ENCODE measurements at places on chromosomes 11 and 22.
A peak's percentile ranks its signal among the peaks of the same experiment; 100 is the strongest.

DNA sequence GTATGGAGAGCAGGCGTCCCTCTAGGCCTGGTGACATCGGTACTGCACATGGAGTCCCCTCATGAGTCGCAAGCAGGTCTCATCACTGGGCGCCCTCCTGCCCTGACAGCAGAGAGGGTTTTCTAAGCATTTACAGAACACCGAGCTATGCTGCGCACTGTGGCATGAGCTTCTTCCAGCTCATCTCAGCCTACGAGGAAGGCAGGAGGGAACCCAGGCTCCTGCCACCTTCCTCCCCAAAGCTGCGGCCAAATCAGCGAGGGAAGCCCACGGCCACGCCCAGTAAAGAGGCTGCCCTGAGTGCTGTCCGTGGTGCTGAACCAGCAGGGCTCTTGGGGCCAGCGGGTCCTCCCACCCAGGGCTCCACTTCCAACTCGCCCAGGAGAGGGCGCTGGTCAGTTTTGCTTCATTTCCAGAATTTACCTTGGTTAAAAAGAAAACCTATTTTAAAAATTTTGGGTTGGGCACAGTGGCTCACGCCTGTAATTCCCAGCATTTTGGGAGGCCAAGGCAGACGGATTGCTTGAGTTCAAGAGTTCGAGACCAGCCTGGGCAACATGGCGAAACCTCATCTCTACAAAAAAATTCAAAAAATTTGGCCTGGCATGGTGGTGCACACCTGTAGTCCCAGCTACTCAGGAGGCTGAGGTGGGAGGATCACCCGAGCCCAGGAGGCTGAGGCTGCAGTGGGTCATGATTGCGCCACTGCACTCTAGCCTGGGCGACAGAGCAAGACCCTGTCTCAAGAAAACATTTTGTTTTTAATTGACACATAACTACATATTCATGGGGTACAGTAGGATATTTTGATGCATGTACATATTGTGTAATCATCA is 34.2 kb downstream of the PHF21B start:
- DNase-seq, result peak; percentile 9

- no peak for DNase-seq
These were observed 54.3 kb downstream of the IGSF9B start for GRCh38 chr11:133902506-133902905.

DNA sequence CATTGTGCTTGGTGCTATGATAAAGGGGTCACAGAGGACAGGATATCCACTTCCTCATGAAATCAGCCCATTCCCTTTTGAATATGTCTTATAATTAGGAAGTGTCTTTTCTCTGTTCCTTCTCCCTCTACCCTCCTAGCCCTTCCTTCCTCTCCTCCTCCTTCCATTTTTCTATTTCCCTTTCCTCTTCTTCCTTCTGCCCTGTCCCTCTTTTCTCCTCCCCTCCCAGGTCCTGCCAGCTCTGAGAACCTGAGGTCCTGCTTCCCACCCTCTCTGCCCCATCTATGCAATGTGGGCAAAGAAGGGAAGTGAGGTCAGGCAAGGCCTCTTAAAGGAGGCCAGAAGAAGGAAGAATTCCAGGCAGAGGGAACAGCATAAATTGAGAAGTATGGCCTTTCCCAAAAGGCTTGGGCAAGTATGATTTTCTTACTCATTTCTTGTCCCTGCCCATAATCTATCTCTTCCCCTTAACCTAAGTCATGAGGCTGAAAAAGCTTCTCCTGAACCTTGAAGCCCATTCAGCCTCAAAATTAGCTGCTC is 7.7 kb upstream of the UBASH3B start:
- no peak for DNase-seq

DNA sequence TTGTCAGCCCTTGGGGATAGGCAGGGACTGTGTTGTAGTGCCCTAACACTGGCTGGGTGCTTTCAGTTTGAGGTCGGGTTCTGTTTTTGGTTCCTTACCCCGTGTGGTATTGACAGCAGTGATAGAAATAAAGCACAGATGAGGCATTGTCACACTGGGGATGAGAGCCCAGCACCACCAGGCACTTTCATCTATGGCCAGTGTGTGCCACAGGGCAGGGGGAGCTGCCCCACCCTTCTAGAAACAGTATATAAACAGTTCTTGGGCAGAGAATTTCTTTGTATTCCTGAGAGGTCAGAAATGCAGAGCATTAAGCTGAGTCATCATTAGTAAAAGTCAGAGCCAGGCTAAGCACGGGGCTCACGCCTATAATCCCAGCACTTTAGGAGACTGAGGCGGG is 23.1 kb upstream of the CDC42EP2 start:
- DNase-seq, result no peak

DNA sequence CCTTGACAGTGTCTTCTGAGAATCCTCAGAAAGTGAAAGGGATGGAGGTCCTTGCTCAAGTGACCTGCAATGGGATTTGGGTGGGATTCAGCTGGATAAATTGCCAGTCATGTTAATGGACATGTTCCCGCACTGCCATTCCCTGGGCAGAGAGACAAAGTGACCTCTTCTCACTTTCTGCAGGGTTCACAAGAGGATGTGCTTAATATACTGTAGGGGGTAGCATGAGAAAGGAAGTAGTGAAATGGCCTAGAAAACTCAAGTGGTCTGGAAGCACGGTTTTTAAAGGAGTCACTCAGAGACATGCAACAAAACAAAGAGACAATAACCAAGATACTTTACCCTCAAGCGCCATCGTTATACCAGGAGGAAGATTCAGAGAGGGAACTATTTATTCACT is 70.2 kb downstream of the NELL1 start:
- DNase-seq, result no peak

- DNase-seq, result no peak
These were observed 27.3 kb downstream of the HSPA8 start for GRCh38 chr11:123034597-123034996.

DNA sequence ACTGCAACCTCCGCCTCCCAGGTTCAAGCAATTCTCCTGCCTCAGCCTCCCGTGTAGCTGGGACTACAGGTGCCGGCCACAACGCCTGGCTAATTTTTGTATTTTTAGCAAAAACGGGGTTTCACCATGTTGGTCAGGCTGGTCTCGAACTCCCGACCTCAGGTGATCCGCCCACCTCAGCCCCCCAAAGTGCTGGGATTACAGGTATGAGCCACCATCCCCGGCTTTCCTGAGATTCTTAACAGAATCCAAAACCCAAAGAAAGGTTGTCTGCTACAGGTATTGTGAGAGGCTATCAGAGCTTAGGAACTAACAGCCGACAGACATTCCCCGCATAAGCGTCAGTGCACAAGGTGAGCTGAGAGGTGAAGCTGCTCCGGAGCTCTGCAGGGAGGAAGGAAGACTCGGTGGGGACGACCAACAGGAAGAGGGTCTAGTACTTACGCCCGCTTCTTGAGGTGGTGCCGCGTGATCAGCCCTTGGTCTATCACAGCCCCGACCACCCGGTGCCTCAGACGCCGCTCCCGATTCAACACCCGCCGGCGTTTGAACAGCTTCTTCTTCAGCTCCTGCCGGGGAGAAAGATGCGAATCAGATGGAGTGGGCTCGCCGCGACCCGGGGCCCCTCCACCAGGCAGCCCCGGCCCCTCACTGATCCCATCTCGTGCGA is 470 bp downstream of the C11orf98 start:
- DNase-seq, result no peak

DNA sequence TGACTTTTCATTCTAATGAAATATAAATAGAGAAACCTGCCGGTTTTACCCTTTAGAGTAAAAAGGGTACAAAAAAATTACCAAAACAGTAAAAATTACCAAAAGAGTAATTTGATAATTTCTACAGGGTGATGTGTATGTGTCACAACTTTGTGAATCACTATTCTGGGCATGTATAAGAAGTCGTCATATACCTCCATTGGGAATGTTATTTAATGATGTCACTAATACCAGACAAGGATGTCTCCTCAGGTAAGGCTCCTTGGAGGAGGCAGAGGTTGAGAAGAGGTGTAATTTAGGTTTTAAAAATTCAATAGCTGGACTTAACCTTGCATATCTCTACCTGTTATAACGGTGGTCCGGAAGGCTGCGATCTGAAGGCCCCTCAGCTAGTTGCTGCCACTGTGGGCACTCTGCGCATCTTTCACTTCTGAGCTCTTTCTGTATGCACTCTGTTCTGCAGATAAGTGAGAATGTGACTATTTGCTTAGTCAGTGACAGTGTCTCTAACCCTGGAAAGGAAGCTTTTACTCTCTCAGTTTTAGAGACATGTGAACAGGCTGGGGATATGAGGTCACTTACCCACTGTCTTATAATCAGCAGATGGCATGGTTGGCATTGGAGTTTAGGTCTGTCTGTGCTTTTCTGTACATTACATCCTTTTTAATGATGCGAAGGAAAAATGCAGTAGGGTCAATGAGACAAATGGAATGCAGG is 987 bp upstream of the NCR3LG1 start:
- no peak for DNase-seq

GRCh38 chr22:32584650-32585049 is 110.0 kb downstream of the FBXO7 start:
- no peak for DNase-seq

- DNase-seq, result no peak
These were observed 54.9 kb downstream of the P4HA3 start for GRCh38 chr11:74256378-74257133.

DNA sequence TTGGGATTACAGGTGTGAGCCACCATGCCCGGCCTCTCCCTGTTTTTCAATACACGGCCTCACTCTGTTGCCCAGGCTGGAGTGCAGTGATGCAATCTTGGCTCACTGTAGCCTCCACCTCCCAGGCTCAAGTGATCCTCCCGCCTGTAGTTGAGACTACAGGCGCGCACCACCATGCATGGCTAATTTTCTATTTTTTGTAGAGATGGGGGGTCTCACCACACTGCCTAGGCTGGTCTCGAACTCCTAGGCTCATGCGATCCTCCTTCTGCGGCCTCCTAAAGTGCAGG is 11.5 kb downstream of the GATD1 start:
- no peak for DNase-seq

- DNase-seq, result no peak
These were observed 38.5 kb downstream of the TIMP3 start for GRCh38 chr22:32839831-32840584.

DNA sequence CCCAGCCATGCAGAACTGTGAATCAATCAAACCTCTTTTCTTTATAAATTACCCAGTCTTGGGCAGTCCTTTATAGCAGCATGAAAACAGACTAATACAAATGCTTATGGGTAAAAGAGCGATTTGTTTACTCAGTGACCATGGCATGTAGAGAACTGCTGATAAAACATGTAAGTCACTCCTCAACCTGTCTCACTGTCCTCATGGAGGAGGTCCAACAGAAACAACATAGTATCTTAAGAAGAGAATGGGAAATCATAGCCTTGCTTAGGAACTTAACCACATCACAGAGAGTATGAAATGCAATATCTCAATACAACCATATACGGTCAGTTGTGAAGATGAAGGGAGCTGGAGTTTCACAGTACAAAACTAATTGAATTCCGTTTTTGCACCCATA is 1734.0 kb upstream of the RAG2 start:
- no peak for DNase-seq

GRCh38 chr11:19444231-19444630 is 203.5 kb upstream of the E2F8 start:
- no peak for DNase-seq

DNA sequence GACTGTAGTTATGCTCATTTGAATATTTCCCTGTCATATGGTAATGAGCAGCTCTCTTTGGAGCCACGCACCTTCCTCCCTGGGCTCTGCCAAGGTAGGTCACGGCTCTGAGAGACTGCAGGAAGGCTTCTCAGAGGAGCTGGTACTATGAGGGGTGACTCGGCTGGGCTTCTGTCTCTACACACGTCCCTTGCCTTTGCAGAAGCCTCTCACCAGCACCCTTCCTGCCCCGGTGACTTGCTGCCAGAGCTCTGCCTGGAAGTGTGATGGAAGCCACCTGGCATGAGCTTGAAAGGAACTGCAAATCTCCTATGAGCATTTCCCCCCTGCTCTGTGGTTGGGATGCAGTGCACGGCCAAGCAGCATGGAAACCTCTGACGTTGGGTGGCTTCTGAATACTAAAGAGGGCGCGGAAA is 74.2 kb downstream of the KIRREL3 start:
- DNase-seq, result no peak

DNA sequence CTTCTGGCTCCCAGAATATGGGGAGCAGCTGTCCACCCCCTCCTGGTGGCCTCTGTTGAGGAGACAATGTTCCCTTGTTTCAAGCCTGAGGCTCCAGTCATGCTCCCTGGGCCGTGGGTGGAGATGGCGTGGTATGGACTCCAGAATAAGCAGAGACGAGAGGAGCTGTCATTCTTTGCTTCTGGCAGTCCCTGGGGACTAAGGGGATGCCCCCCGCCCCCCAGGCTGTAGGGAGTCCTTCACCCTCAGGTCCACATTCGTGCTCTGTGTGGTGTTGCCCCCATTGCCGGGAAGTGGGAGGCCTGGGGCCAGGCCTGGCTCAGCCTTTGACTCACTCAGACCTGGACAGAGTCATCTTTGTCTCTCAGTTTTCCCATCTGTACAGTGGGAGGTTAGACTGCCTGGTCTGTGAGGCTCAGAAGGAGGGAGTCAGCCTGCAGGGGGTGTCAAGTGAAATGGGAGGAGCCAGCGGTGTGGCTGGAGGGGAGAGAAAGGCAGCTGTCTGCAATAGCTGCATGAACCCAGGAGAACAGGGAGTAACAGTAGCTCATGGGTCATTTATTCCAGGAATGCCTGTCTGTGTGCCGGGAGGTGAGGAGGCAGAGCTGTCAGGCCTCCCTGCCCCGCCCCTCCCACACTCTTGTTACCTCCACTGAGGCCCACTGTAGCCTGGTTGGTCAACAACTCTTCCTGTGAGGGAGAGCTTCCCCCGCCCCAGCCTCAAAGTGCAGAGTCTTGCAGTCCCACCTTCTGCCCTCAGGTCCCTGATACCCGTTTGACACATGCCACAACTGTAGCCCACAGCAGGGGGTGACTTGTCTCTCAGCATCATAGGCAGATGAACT is 6.3 kb downstream of the ARHGEF17 start:
- no peak for DNase-seq
